ENCODE measurements at places on chromosomes 12 and 14.

GRCh38 chr14:54116972-54117371 lies 160.3 kb upstream of the BMP4 start:
- DNase-seq = no peak

DNA sequence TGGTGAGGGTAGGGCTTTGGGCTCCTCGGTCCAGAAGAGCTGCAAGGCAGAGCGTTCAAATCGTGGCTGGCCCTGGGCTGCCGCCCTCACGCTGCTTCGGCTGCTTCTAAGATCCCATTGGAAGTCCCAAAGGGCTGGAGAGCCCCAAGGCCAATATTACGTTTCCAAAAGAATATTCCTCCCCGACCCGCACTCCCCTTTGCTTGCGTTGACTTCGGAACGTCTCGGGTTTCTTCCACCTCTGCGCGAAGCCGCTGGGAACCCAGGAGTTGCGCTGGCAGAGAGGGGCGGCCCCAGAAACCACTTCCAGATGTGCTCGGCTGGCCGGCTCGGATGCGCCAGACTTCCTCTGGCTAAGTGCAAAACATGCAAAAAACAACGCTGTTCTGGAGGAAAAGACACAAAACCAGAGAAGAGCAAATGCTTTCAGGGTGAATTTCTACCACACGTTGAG lies at the start of gene GLT8D2:
GLT8D2 (minus strand) TSS at position 285 of the 454 bp plus-strand sequence. CDS start 30,539 bp downstream, outside the sequence.
- DNase-seq = no peak

- DNase-seq = no peak
Measured at GRCh38 chr12:89863968-89864367, 155.3 kb upstream of the ATP2B1 start.

- DNase-seq = no peak
Measured at GRCh38 chr12:125633686-125634085, 568.5 kb downstream of the AACS start.

DNA sequence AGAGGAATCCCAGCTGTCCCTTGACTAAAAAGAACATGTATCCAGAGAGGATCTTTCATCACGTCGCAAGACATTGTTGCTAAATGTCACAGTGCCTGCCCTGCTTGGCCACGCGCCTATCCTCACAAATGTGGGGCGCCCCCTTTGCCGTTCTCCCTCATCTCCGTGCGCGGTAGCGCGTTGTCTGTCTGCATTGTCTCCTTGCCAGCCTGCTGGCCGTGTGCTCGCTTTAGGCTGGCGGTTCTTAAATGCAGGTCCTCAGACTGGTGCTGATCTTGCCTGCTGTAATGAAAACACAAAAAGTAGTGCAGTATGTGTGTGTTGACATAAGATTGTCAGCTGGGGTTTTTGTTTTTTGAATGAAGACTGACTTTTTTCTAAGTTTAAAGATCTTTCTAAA lies 198.2 kb upstream of the RGS6 start:
- no peak for DNase-seq

GRCh38 chr14:102573591-102574046 lies 18.8 kb upstream of the RCOR1 start:
- no peak for DNase-seq

DNA sequence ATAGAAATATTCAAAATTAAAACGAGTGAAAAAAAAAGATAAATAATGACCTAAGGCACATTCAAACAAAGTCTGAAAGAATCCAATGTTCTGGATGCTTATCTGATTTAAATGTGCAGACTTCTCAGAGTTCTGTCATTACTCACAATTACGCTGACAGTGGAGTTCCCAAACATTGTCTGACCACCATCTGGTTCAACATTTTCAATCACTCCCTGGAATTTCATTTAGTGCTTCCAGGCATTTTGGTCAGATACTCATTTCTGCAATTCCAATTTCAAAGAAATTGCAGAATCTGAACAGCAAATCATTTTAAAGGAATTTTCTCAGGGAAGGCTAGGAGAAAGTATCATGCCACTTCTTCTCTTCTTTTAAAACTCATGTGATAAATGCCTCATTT lies 398.2 kb upstream of the PDE3A start:
- DNase-seq = no peak

DNA sequence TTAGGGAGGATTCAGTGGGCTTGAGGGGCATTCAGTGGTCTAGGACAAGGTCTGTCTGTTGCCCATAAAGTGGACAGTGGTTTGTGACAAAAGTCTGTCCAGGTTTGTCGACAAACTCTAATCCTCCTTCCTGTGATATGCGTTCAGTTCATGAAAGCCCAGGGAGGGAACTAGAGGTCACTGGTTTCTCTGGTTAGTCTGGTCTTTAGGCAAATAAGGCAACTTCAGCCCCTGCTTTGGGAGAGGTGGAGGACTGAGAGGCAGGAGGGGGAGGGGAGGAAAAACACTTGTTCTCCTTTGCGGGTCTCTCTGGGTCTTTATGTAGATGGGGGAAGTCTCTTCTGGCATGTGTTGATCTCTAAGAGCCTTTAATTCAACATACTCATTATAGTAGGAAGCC lies 235.1 kb upstream of the PWP1 start:
- DNase-seq = no peak
